ENCODE measurements at places on chromosomes 12 and 14.

GRCh38 chr12:64968989-64969819 is 144.8 kb downstream of the TBC1D30 start:
- DNase-seq: no peak

DNA sequence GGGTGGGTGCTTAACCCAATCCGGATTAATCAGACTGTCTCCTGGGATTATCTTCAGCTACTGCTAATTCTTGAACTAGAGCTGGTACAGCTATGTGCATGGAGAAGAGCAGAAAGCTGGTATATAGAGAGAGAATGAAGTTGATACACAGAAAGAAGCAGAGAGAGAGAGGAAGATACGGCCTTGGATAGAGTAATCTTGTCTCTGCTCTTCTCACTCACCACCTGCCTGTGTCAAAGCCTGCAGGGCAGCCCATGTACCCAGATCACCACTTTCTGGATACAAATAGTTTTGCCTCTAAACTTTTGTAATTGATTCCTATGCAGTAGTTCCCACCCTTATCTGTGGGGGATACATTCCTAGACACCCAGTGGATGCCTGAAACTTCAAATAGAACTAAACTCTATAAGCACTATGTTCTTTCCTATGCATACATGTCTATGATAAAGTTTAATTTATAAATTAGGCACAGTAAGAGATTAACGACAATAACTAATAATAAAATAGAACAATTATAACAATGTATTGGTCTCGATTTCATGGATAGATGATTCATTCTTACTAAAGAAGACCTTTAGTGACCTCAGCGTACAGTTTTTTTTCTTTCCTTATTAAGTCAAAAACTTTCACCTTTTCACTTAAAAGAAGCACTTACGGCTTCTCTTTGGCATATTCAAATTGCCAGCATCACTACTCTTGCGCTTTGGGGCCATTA is 45.5 kb downstream of the YEATS4 start:
- DNase-seq: no peak

- DNase-seq: no peak
Measured at GRCh38 chr14:33612197-33612505, 338.7 kb downstream of the EGLN3 start.

GRCh38 chr14:33057585-33057984 is 118.9 kb downstream of the NPAS3 start:
- DNase-seq: no peak

- no peak for DNase-seq
Measured at GRCh38 chr12:11920231-11920630, 150.5 kb upstream of the BCL2L14 start.

DNA sequence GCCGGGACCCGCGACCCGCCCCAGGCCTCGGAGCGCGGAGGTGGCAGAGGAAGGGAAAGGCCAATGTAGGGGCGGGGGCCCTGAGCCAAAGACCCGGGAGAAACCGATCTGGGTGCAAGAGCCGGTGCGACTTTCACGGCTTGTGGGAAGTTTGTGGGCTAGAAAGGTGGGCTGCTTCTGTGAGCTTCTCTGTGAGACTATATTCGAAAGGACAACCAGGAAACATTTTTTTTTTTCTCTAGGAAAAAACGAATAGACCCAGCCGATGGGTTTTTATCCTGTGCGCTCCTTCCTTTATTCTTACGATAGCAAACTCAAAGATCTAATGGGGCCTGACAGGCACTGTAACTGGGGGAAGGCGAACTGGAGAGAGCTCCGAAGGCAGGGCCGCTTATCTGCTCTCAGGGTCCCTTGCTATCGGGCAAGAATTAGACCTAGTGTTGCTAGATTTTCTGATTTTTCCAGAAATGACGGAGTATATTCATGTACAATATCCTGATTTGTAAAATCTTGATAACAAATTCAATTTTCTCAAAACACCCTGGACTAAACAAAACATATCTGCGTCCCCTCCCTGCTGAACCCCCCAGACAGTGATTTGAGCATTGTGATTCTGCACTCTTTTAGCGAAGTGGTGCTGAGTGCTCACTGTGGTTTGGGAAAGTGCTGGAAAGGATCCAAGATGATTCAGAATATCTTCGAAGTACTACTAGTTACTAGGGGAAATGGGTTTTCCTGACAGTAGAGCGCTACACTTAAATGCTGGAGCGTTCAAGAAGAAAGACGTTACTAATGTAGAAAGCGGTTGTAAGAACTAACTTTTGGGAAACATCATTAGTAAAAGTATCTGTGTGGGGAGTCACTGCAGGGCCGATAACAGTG is 563 bp upstream of the STXBP6 start:
- no peak for DNase-seq

- no peak for DNase-seq
Measured at GRCh38 chr12:105570944-105571343, 240.5 kb downstream of the C12orf75 start.

GRCh38 chr12:52632656-52633055 is 14.3 kb upstream of the KRT73 start:
- DNase-seq: no peak

GRCh38 chr14:77067632-77068516 is 30.2 kb upstream of the CIPC start:
- no peak for DNase-seq

DNA sequence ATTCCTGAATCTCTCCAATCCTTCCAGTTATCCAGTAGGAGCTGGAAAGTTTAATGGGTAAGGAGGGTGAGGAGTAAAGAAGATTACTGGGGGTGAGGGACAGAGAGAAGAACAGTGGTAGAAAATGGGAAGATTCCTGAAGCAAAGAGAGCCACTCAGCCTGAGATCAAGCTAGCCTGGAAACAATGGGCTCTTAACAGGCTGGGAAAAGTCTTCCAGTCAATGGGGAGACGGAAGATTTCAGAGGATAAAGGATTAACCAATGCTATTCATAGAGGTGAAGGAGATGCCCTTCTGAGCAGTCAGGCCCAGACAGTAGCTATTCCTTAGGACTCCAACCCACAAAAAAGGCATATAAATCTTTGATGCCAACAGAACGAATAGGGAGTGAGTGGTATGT is 14.8 kb downstream of the GDF11 start:
- DNase-seq: no peak

GRCh38 chr12:119145367-119145766 is 33.4 kb upstream of the HSPB8 start:
- DNase-seq: no peak

DNA sequence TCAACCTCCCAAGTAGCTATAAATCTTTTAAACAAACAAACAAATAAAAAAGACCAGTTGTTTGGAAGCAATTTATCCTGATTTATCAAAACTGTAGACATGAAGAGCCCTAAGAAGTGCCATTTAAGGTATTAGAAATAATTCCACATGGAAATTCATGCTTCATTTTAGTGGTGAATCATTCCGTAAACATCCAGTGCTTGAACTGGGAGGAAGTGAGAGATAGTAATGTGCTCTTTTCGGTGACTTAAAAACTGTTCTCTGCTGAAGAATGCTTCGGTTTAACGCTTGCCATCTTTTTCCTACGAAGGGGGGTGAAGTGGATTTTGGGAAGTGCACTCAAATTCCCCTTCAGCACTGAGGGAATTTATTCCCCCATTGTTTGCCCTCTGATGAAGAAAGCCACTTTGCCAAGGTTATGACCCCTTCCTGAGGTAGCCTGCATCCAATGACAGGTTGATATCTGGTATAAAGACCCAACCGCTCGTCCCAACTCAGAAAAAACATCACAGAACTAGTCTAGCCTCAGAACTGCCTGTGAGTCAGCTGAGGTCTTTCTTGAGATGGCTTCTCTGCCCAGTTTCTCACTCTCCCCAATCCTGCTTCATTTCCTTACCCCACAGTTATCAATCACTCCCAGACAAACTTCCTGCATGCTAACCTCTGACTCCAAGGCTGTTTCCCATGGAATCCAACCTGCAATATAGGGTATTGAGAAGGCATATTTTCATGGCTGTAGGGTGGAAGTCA is 244.1 kb downstream of the AEBP2 start:
- DNase-seq: no peak

- no peak for DNase-seq
Measured at GRCh38 chr12:103470664-103471063, 25.1 kb downstream of the C12orf42 start.

DNA sequence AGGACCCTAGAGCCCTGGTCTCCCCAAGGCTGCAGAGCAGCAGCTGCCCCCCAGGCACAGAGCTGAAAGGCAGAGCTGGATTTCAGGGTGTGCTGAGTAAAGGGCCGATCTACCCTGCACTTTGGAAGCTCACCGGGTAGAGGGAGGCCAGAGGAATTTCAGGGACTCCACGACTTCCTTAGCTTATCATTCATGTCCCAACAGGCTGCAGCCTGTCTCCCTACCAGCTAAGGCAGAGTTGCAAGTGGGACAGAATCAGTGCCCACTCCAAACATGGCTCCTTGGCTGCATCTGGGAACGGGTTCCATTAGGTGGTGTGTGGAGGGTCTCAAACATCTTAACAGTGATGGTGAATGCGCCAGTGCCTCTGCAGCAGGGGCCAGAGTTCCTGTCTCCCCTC is 27.5 kb downstream of the MMAB start:
- DNase-seq: no peak

DNA sequence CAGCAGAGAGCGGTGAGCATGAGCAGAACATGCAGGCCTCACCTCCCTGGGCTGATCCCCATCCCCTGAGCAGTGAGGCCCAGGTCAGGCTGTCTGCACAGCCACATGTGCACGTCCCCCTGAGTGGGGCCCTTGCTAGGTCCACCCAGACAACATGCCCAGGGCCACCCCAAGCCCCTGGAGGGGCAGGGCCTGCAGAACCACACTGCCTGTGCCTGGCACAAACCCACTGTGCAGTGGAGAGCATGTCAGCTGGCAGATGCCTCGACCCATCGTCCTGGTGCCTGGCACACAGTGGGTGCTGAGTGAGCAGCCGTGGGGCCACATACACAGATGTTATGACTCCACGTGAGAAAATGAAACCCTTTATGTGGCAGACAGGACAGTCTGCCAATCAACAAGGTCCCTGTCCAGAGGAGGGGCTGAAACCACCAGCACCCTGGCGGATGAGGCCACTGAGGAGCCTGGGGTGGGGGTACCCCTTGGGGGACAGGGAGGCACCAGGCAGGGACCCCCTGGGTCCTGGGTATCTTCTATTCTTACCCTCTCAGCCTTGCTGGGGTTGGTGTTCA is 8.3 kb downstream of the ANHX start:
- no peak for DNase-seq

GRCh38 chr12:14247166-14247565 is 118.3 kb upstream of the ATF7IP start:
- no peak for DNase-seq

DNA sequence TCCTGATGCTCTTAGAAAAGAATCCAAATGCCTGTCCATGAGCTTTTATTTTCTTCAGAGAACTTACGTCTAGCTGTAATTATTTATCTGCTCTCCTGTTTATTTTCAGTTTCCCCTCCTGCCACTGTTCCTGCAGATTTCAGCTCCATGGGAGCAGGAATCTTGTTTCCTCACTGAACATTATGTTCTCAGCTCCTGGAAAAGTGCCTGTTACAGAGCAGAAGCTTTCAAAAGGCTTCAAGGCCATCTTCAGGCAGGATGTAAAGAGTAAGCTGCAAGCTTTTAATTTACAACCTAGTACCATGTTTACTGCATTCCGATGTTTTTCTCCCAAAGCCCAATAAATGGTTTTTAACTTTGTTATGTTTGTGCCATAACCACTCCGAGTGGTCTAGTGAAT is 98.4 kb upstream of the BTG1 start:
- no peak for DNase-seq
